ENCODE measurements at places on chromosomes 1 and 21.

DNA sequence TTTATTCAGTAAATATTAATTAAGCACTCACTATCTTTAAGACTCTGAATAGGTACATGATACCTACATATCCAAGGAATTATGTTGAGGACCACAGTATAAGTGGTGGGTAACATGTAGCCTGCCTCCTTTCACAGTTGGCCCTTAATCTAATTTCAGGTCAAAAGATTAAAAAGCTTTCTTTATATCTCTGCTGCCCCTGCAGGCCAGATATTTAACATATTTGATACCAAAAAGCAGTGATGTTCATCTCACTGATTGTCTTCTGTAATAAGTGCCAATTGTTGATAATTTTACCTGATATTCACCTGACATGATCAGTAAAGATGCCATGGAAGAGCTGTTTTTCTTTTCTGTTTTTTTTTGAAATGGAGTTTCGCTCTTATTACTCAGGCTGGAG lies 36.5 kb downstream of the RLF start:
- no peak for DNase-seq

- DNase-seq, result no peak
Observed at GRCh38 chr1:46550751-46551231, 656 bp downstream of the KNCN start.

- no peak for DNase-seq
Observed at GRCh38 chr1:30478799-30479563, 244.4 kb downstream of the MATN1 start.

DNA sequence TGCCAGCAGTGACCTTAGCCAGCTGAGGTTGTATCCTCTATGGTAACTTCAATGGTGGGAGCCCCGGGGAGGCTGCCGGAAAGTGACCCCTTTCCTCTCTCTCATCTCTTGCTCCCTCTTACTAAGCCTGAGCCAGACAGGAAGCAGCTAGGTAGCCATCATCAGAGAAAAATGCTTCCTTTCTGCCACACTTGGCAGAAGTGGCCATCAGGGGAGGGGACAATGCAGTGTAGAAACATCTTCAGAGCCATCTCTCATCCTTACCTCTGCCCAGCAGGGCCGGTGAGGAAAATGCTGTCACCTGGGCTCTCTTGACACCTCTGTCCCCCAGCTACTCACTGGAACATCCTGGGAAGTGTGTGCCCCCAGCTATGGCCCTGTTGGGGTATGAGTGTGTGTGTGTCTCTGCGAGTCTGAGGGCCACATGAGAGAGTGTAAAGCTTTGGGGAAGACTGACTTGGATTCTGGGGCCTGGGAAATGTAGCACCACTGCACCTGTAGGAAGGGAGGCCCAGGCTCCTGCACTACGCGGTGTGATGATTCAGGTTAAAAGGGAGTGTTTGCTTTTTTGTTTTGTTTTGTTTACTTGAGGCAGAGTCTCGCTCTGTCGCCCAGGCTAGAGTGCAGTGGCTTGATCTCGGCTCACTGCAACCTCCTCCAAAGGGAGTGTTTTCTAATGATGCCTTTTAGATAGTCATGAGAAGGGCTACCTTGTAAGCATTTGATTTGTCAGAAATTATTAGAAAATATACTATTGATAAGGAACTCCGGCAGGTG lies 48.7 kb upstream of the CNTN2 start:
- DNase-seq, result no peak

DNA sequence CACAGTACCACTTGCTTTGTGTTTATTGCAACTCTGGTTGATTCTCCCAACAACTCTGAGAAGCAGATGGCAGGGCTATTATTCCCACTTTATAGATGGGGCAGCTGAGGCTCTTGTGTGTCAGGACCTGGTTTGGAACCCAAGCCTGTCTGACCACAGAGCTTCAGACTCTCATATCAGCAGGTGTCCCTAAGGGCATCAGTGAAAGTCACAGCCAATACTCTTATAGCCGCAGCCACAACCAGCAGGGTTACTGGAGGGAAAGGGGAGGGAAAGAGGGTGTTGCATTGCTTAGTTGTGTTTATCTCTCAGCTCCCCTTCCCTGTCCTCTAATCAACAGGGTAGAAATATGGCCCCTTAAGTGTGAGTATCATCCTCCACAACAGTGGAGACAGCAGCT lies 304.0 kb downstream of the RRAGC start:
- DNase-seq, result no peak

GRCh38 chr1:234149217-234149616 lies 224.0 kb upstream of the COA6 start:
- DNase-seq, result no peak

DNA sequence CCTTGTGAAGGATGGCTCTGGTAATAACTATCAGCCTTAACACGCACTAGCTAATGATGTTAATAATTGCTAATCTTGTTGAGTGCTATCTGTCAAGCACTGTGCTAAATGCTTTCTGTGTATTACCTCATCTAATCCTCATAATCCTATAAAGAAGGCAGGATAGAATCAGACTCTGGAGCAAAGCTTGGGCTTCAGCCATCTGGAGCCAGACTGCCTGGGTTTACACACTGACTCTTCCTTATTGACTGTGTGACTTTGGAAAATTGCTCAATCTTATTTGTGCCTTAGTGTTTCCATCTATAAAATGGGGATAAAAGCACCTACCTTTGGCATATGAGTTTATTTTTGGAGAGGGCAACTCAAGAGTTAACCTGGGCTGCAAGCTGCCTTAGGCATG lies 216.1 kb downstream of the NUF2 start:
- no peak for DNase-seq

GRCh38 chr1:186974774-186975181 lies 146.0 kb downstream of the PLA2G4A start:
- DNase-seq, result no peak

DNA sequence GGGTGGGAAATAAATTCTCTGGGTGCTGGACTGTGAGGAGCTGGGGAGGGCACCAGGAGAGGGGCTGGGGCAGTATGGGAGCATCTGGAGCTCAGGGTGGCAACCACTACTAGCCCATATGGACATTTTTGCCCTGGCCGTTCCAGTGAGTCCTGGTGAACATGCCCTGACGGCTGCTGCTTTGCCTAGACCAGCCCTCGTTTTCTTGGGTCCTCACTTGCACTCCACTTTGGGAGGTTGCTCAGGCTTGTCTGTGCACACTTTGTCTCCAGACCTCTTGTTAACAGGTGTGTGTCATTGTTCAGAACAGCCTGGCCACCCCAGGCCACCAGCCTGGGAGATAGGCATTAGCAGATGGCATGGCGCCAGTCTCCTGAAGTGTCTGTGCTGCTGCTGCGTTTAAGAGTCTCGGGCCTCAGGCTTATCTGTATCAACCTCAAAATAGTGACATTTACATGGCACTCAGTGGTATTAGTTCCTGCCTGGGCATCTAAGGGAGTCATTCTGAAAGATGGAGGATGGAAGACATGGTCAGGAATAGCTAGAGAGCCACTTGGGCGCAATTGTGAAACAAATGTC lies 190.5 kb downstream of the PTPRU start:
- no peak for DNase-seq

GRCh38 chr1:221795380-221795779 lies 53.5 kb upstream of the DUSP10 start:
- no peak for DNase-seq

DNA sequence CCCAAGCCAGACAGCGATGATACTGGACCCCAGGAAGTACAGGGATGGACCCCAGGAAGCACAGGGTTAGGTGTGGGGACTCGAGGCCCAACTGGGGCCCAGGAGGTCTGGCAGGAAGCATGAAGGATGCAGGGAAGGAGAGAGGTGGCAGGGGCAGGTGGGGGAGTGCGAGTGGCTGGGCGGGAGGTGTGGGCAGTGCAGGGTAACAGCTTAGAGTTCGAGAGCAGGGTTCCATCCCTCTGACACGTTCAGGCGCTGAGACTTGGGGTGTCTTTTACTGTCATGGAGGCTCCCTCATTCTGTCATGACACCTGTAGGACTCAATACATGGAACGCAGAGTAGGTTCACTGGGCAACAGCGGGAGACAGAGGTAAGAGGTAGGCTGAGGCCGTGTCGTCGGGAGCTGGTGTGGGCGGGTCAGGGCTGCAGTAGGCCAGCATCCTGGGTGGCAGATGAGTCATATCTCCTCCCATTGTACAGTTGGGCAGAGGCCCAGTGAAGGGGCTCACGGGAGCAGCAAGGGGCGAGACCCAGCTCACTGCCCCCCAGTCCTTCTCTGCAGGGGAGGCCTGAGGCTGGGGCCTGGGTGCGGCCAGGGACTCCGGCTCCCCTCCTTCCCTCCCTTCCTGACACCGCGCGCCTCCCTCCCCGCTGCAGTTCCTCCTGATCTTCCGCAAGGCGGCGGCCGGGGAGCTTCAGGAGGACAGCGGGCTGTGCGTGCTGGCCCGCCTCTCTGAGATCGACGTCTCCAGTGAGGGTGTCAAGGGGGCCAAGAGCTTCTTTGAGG lies 11.6 kb upstream of the CTRC start:
- DNase-seq, result no peak

DNA sequence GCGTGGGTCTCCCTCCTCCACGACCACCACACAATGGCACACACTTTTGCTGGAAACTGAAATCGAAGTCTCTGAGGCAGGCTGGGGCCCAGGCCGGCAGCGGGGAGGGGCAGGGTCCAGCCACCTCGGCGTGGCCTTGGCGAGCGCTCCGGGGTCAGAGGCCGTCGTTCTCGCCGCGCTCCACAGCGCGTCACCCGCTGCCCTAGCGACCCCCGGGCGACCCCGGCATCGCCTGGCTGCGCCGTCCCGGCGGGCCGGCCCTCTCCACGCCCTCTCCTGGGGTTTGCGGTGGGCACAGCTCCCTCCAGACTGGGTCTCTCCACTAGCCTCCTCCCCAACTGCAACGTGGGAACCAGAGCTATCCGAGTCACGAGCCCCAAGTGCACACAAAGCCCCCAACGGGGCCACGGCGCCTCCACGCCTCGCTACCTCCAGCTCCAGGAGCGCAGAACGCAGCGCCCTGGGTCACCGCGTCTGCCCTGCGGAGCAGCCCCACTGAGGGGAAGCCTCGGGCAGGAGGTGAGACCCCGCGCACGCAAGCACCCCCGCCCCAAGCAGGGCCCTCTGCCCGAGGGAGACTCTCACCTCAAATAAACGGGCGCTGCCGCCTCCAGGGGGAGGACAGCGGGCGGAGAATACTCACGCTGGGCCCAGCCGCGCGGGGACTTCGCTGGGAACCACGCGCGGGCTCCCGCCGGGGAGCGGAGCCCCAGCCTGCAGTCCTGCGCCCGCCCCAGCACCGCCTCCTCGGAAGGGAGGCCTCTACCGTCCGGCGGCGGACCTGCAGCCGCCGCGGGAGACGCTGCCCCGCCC lies 134.0 kb upstream of the BARHL2 start:
- peak; percentile 42 for DNase-seq

GRCh38 chr1:208834381-208835096 lies 590.4 kb upstream of the PLXNA2 start:
- DNase-seq, result no peak

DNA sequence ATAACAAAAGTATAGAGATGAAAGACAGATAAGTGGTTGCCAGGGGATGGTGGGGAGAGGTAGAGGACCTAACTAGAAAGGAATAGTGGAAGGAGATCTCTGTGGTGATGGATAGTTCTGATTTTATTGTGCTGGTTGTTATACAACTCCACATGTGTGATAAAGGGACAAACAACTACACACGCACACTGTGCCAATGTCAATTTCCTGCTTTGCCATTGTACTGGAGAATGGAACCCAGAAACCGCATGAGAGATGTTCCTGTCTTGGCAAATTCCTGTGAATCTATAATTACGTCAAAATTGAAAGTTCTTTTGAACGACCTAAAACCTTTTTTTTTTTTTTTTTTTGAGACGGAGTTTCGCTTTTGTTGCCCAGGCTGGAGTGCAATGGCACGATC lies 11.0 kb downstream of the TNFRSF9 start:
- DNase-seq, result no peak

DNA sequence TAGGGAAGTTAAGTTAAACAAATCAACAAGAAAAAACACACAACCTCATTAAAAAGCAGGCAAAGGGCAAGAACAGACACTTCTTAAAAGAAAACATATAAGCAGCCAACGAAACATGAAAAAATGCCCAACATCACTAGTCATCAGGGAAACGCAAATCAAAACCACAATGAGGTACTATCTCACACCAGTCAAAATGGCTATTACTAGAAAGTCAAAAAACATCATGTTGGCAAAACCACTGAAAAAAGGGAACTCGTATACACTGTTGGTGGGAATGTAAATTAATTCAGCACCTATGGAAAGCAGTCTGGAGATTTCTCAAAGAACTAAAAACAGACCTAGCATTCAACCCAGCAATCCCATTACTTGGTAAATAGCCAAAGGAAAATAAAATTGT lies 51.1 kb downstream of the HSF2BP start:
- DNase-seq, result no peak

DNA sequence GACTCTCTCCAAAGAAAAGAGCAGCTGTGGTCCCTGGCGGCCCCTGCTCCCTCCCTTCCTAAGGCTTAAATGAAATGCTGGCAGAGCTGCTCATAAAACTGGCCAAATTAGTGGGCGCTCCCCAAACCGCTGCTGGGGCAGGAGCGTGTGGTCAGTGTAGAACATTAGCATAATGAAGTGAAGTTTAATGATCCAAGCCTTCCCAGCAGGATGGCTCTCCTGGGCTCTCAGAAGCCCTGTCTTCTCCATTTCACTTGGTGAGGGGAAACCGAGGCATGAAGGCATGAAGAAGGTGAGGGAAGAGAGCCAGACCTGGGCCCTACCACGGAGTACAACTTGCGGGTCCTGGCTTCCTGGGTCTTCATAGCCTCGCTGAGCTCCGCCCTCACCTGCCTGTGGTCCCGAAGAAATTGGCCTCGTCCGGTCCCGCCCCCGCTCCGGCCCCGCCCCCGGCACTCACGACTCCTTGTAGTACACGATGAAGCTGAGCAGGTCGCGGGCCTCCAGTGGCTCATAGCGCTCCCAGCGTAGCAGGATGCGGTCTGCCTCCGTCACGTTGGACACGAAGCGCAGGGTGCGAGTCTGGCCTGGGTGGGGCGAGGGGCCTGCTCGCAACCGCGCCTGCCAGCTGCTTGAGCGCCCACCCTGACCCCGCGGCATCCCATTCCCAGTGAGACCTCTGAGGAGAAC lies 10.3 kb downstream of the INSRR start:
- DNase-seq, result peak; percentile 36

DNA sequence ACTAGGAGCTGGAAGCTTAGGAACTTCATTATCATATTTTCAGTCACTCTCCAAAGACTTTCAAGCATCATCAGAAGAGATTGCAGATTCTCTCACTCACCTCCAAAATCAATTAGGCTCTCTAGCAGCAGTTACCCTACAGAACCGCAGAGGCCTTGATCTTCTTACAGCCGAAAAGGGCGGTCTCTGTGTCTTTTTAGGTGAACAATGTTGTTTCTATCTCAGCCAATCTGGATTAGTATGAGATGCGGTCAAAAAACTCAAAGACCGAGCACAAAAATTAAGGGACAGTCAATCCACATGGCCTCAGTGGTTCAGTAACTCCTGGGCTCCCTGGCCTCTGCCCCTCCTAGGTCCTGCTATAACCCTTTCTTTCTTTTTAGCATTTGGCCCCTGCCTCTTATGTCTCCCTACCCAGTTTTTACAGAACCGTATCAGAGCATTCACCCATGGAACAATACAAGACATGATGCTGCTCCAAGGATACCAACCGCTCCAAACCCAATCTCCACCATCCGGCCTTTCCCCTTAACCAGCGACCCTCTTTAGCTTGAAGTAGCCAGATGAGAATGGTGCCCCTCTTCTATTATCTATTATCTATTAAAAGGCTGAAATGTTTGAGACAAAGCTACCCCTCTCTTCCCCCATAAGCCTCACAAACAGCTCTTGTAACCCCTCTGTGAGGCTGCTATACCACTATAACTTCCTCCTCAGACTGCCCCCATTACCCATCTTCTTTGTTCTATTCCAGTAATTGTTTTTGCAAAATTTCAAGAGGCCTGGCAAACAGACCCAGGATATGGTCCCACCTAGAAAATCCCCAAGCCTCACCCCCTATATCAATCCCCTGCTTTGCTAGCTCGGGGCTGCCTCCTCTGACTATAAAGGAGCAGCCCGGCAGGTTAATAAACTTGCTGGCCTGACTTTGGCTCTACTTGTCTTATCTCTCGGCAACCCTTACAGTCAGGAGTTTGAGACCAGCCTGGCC lies 18.7 kb upstream of the CA6 start:
- no peak for DNase-seq
